Stimulated activated CD8-positive, alpha-beta memory T cell treated with anti-CD3 and anti-CD28 coated beads, Interleukin-4, amount 100 ng/mL, for 1 hour (primary cell): ENCODE measurements at places on chromosomes 7 and 10.

DNA sequence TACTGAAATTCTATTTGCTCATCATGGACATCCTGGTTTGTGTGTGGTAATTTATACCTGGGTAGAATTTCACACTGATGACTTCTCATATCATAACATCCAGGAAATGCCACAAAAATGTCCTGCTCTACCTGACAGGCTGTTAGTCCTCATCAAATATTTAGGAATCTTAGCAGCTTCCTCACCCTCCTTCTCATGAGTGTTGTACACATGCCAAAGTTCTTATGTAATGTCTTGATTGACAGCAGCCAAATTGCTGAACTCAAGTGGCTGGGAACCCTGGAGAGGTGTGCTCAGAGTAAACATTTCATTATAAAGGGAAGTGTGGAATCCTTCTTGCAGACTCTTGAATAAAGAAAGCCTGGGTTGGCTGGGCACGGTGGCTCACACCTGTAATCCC lies 8.9 kb downstream of the EEPD1 start:
- DNase-seq, result no peak

DNA sequence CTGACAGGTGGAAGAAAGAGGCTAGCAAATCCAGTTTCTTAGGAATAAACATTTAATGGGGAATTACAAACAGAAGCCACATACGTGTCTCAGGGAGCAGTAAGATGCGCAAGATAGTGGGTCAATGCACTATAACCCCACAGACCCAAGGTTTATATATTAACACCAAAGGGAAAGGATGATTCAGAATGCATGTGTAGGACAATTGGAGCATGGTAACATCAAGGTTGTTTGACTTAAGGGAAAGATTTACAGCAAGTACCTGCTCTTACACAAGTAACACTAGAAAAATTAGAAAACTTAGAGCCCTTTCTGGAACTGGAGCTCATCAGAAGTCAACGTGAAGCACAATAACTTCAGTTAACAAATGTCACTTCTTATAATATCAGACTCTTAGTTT lies 161.1 kb upstream of the ZWINT start:
- DNase-seq, result no peak

DNA sequence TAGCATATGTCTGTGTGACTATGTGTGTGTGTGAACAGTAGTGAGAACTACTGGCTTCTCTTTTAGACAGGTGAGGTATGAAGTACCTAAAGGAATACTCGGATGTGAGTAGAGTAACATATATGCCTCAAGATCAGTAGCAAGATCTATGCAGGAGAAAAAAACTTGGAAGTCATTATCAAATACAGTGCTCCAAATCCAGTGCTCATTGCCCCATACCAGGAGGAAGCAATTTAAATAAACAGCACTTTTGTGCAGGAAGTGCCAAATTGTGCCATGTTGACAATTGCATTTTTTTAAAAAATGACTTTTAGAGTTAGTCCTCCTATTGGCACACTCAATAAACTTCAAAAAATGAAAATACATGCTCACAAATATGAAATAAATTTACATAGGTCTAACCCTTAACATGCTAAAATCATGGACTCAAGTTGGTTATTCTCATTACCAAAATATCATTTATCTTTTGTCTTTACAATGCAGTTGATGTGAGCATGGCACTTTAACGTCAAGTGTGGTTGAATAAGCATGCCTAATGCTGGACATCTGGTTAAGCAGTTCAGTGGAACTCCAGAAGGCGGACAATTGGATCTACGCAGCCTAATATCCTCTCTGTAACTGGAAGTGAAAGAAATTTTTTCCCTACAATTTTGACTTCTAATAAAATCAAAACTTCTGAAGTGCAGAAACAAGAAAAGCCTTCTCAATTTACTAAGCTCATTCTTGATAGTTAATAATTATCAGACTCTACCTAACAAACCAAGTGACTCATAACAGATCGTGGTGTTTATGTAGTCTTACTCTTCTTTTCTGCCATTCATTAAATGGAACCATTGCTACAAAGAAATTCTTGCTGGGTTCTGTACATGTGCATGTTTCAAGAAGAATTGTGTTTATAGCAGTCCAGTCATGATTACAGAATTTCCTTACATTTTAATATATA lies 195.2 kb downstream of the MDFIC start:
- no peak for DNase-seq

- DNase-seq, result no peak
These were observed 84.0 kb downstream of the ANLN start for GRCh38 chr7:36473454-36474282.

- no peak for DNase-seq
These were observed 26.2 kb downstream of the ZAN start for GRCh38 chr7:100759357-100760171.

DNA sequence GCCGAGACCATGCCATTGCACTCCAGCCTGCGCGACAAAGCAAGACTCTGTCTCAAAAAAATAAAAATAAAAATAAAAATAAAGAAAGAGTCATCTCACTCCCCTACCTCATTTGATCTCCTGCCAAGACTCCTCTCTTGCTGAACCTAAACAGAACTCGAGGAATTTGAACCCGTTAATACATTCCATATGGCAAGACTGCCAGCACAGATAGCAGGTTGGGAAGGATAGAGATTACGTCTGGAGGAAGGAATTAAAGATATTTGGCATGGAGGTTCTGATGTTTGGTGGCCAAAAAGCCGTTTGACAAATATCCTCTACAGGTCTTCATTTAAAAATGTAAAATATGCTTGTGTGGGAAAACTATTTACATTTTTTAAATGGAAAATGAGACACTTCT lies 549.6 kb downstream of the HTR7 start:
- no peak for DNase-seq

GRCh38 chr7:79221211-79221610 lies 232.3 kb downstream of the MAGI2 start:
- no peak for DNase-seq

- no peak for DNase-seq
These were observed 42.1 kb downstream of the WBP1L start for GRCh38 chr10:102785818-102786217.

GRCh38 chr7:96998744-96999143 lies 6.6 kb upstream of the DLX6 start:
- DNase-seq, result no peak

DNA sequence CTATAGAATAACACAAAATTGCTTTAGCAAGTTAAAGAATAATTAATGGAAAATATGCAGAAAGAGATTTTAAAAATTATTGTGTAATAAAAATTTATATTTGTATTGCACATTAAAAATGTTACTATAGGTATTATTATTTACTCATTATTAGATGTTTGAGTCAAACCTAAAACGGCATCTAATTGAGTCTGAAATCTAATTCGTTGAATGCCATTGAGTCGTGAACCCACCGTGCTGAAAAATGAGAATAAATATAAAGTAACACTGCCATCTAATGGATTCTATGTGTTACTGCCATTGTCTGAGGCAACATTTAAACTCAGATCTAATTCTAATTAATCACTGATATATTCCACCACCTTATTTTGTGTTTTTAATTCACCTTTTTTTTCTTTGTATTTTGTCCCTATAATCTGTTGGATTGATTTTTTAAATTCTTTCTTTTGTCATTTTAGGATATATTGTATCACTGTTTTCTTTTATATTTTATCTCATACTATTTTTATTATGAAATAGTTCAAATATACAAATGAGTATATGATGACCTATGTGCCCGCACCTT lies 62.2 kb downstream of the SAMD9 start:
- DNase-seq, result no peak

DNA sequence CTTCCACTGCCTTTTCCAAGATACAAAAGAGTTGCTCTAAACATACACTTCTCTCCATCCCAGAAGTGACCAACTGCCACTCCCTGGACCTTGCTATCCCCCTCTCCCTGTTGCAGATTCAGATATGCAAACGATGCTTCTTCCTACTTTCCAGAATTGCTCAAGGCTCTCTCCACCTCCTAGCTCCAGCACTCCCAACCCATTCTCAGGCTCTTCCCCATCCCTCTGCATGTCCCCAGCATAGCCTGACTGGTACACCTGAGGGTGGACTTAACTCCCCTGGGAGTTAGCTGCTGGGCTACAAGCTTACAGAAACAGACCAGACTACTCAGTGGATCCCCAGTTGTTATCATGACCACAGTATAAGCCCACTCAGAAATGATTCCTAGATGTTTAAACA lies 27.6 kb downstream of the MKRN1 start:
- no peak for DNase-seq

GRCh38 chr10:7498111-7498510 lies 87.3 kb upstream of the SFMBT2 start:
- DNase-seq, result no peak

DNA sequence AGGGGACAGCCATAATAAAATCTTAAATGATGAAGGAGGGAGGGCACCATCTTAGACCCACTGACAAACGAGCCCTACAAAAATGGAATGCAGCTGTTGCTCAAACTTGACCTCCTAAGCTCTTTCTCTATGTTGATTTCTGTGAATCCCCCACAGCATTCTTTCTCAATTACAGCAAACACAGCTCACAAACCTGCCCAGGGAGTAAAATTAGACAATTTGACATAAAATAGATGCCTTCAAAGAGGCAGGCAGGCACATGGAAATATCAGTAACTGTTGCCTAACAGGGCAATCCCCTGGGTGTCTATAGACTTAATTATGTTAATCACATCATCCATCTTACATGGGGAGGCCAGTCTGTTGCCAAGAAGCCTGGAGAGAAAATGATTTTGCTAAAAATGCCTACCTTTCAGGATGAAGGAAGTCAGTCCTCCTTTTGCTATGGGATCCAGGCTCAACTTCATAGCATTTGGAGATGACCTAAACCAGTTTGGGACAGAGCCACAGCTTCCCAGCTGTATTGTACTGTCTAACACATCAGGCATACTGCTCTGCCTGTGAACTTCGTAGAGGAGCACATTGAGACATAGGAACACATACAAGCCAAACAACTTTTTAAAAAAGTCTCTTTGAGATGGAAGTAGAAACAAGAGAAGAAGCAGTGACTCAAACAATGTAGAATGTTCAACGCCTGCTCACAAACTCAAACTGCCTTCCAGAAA lies 1177.4 kb downstream of the SORCS1 start:
- DNase-seq, result no peak

GRCh38 chr10:117878626-117879025 lies 168.1 kb downstream of the RAB11FIP2 start:
- no peak for DNase-seq

DNA sequence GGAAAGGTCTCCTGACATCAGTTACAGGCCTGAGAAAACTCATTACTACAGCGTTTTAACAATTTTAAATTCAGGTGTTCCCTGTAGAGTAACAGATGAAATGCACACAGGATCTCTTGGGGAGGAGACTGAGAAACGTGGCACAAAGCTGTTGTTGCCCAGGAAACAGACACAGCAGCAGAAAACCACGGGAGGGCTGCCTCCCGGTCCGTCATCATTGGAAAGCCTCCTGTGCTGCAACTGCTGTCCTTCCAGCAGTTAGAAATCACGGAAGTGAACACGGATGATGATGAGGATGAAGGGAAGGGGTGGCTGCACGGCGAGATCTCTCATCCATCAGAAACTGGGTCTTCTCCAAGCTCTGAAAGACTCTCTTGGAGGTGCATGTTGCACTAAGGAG lies 94.6 kb upstream of the RNF32 start:
- no peak for DNase-seq

GRCh38 chr7:2237109-2237602 lies 4.4 kb upstream of the MAD1L1 start:
- no peak for DNase-seq

GRCh38 chr7:106064316-106064715 lies 47.8 kb downstream of the SYPL1 start:
- no peak for DNase-seq
